CD4-positive, alpha-beta T cell treated with Interleukin-6 at 100 ng/mL for 8 hours (primary cell): ENCODE measurements at places on chromosomes 5 and 9.

DNA sequence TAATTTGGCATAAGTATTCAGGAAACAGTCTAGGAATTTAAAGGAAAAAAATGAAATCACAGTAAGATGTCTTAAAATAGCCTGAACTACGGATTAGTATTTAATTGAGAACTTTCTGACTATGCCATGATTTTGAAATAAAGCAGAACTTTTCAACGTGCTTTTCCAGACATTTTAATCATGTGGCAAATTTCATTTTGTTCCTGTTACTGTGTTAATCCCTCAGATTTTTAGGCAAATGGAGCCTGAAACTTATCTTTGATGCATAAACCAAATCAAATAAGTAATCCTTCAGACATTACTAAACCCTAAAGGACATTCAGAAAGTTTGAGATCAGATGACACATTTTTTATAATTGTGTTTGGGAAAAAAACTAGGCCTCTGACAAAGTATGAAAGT is 75.7 kb downstream of the FBN2 start:
- DNase-seq: no peak

DNA sequence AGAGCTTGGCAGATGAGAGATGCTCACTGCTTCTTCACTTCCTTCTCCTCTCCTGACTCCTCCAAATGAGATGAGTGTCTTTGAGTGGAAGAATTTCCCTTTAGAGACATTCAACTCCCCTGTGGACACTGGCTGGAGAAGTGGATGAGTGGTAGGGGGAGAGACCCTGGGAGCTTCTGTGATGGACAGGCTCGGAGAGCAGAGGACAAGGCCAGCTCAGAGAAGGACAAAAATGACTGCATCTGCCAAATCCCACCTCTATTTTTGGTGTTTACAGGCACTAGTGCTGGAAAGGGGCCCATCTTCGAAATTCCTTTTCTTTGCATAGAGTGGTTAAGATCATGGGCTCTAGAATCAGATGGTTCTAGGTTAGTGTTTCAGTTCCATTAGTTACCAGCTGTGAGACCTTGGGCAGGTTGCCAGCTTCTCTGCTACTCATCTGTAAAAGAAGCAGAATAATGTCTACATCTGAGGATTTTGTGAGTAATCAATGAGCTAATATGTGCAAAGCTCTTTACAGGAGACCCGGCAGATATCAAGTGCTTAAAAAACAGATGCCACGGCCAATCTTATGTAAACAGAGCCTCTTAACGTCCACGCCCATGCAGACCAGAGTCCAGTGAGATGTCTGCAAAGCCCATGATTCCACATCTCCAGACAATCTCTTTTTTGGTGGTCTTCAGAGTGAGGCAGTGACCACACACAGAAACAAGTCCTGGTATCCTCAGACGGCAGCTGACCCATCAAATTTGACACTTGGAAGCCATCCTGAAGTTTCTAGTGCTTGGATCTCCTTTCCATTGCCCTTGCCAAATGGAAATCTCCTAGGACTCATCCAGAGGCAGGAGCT is 13.6 kb upstream of the COL27A1 start:
- no peak for DNase-seq

- DNase-seq: no peak
These were observed 44.8 kb downstream of the NACC2 start for GRCh38 chr9:136050266-136050700.

GRCh38 chr5:16733331-16734006 is 116.7 kb upstream of the RETREG1 start:
- DNase-seq: no peak
